ENCODE measurements at places on chromosomes 1 and 21.

DNA sequence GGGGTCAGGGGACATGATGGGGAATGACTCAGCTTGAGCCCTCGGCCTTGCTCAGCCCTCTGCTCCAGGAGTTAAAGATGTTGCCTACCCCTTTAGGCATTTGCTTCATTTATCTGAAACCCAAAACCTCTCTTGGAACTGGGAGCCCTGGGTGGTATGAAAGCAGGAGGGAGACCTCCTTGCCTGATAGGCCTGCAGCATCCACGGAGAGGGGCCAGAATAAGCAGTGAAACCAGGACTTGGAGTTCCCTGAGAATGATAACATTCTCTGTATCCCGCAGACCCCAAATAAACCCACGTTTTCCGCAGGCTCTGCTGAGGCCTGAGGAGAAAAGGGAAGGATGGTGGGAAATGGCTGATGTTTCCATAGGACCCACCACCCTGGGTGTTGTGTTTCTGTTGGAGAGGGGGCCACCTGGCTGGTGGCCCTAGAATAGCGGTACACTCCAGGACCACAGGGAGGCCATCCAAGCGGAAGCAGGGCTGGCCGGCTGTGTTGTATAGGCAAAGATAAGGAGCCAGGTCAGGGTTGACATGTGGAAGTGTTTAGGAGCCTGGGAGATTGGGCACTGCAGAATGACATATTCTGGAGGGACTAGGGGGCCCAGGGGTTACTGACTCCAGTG is 77.4 kb downstream of the FOXD2 start:
- no peak for DNase-seq

DNA sequence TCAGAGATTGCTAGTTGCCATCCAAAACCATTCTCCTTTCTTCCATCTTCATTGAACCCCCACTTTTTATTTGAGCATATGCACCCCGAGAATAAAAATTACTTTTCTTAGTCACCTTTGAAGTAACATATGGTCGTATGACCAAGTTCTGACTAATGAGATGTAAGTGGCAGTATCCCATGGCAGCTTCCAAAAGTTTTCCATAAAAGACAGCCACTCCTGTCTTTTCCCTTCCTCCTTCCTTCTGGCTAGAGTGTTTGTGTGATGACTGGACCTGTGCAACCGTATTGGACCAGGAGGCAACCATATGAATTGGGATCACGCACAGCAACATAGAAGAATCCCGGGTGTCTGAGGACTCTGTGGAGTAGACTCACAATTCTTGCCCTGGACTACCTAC is 41.1 kb upstream of the CCSAP start:
- no peak for DNase-seq

DNA sequence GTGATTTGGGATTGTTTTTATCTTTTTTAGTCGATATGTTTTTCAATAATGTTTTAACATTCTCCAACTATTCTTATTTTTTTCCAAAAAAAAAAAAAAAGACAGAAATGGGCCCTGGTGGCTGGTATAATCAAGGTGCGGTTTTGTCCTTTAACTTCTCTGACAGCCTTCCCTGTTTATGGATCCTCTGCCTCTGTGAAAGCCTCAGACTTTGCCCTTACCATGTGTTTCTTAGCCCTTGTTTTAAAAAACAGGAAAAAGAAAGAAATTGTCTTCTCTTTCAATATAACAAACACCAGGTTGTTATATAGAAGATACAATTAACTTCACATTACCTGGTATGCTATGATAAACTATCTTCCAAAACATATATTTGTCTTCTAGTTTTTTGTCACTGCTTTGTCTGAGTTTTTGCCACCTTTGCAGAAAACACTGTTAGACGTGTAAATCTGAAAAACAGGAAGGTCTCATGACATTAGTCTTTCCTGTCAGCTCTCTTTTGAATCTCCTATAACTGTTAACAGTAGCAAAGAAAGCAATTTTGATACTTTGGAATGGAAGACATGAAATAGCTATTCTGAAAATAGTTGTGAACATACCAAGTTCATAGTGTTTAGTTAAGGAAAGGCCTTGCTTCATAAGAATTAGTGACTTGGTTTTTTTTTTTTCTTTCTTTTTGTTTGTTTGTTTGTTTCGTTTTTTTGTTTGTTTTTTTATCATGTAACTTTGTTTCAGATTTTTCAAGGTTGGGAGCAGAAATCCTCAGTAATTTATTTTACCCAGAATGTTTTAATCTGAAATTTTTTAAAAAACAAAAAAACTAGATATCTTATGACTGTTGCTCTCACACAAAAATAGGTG is 31.7 kb upstream of the CACYBP start:
- peak; percentile 51 for DNase-seq

GRCh38 chr1:107550358-107550757 is 409.5 kb downstream of the NTNG1 start:
- DNase-seq = no peak

GRCh38 chr1:169472738-169473137 is 13.0 kb downstream of the SLC19A2 start:
- DNase-seq = no peak

- no peak for DNase-seq
Observed at GRCh38 chr1:228401782-228402640, 4.6 kb downstream of the TRIM11 start.

DNA sequence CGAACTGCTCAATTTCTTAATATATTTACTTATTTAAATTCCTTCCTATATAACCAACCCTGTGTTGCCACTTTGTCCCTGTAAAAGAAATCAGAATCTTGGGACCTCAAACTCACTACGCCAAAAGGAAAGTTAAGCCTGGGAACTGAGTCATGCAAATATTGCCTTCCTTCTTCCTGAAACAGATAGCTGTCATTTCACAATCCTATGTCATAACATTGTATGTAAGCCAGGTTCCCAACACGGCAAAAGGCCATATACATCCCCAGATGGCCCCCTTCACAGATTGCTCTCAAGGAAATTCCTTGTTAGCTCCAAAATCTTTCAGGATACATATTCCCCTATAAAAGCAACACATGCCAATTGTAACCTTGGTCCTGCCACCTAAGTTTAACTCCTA is 39.7 kb downstream of the C21orf91 start:
- no peak for DNase-seq

- no peak for DNase-seq
Observed at GRCh38 chr1:5645929-5646328, 346.3 kb downstream of the NPHP4 start.

DNA sequence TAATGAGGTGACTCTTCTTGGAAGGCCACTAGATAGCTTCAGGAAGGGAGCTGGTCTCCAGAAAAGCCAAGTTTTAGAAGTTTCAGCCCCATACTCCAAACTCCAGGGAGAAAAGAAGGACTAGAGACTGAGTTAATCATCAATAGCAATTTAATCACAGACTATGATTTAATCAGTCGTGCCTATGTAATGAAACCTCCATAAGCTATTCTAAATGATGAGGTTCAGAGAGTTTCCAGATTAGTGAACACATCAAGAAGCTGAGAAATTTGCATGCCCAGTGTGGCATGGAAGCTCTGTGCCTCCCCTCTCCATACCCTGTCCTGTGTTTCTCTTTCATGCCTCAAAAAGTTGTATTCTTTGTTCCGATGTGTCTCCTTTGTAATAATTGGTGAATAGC is 49.2 kb upstream of the CCDC190 start:
- DNase-seq = no peak

- DNase-seq = no peak
Observed at GRCh38 chr1:25649505-25650288, 33.1 kb downstream of the MAN1C1 start.

DNA sequence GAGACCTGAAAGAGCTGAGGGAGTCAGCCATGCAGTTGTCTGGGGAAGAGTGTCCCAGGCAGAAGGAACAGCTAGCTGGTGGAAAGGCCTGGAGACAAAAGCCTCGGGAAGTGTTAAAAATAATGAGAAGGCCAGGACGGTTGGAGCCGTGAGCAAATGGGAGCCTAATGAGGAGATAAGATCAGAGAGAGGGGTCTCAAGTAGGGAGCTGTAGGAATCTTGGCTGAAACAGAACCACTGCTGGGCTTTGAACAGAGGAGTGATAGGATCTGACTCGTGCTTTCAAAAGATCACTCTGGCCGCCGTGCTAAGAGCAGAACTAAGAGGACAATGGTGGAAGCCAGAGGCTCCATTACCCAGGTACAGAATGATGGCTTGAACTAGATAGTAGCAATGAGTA is 1.9 kb upstream of the FOXJ3 start:
- DNase-seq = no peak

DNA sequence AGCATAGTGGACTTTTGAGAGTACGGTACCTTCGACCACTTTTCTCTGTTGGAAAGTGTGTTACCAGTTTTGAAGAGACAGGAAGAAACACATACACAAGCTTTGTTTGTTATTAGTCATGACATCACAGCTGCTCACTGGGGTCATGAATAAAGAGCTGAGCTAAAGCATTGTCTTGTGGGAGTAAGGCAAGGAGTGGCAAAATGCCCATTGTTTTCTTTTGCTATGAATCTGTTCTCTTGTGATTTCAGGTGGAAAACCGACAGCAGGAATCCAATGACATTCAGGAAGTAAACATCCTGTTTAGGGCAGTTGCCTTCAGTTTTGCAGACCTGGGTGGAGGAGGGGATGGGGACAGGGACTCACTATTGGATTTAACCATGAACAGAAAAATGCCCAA is 66.2 kb downstream of the RGL1 start:
- DNase-seq = no peak

DNA sequence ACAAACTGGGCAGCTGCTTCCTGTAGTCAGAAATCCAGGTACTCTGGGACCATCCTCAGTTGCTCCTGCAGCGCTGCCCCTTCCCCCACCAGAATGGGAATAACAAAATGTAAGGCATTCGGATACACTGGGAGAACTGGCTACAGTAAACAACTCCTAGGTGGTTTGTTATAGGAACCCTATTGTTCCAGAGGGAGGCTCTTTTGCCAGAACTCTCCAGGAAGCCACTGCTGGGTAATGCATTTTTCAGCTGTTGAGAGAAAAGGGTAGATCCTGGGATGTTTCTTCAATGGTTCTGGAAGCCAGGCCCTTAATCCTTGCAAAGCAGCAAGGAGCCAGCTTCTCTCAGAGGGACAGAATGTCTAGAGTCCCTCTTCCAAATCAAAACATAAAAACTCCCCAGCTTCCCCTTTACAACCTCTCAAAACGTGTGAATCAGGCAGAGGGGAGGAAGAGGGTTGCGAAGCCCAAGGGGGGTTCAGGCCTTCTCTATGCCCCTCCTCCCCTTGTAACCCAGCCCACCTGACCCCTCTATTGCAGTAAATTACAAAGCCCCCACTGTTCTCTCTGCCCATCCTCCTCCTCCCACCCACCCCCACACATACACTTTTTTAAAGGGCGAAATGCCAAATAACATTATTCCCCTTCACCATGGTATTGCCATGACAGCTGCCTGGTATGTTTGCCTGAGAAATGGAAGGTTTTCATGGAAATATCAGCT is 29.1 kb downstream of the PLPP3 start:
- DNase-seq = no peak

DNA sequence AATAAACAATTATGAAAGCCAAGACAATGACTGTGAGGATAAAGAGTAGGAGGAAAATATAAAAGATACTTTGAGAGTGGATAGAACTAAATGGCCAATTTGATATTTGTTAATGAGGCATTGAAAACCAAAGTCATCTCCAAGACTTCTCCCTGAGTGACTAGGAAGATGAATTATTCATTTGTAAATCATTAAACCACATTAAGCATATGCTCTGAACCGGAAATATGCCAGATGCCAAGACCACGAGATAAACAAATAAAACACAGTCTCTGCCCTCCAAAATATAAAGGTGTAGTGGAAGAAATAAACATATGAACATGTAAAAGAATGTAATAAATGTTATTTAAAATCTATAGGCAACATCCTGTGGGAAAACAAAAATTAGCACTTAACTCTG is 78.8 kb downstream of the MRPL39 start:
- DNase-seq = no peak

DNA sequence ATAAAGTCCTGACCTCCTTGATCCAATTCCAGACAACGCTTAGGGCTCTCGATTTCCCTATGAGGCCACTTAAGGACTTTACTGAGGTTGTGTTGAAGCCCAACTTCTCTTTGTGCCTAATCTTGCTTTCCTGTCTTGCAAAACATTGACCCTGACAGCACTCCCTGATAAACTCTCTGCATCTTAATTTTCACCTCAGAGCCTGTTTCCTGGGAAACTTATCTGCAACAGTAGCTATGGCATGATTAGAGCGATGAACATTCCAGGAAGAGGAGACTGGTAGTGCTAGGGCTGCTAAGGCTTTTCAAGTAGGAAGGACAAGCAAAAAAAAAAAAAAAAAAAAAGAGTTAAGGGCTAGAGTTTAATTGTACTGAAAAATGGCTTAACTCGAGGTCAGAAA is 118.9 kb downstream of the RGS21 start:
- DNase-seq = no peak

- no peak for DNase-seq
Observed at GRCh38 chr1:221994274-221994698, 252.4 kb upstream of the DUSP10 start.

GRCh38 chr1:156367383-156368156 is 1.4 kb upstream of the RHBG start:
- DNase-seq = no peak

GRCh38 chr1:189962181-189962580 is 515.5 kb downstream of the BRINP3 start:
- no peak for DNase-seq

DNA sequence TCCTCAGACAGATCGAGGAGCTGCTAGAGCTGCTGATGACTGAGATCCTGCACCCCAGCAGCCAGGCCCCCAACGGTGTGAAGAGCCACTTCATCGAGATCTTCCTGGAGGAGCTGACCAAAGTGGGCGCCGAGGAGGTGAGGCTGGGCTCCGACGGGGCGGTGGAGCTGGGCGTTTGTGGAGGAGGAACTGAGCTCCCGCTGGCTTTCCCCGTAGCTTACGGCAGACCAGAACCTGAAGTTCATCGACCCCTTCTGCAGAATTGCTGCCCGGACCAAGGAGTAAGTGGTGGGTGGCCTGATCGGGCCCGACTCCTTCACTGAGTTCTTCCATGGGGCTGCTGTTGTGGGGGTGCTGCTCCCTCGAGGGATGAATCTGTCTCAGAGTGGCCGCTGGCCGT is 8.0 kb downstream of the RRP1 start:
- DNase-seq = no peak

DNA sequence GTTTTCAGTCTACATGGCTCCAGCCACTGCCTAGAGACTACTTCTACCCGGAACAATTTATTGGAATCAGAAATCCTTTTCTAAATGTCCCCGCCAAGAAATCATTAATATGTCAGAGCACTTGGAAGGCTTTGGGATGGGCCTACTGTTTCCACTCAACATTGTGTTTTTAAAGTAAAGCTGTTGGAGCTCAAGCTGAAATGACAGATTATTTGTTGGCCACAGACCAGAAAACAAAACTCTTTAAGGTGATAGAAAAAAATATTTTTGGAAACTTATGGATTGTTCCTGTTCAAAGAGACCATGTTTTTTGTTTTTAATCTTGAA is 496 bp downstream of the VPS45 start:
- no peak for DNase-seq

- DNase-seq = no peak
Observed at GRCh38 chr1:27970401-27970800, 10.6 kb downstream of the XKR8 start.

DNA sequence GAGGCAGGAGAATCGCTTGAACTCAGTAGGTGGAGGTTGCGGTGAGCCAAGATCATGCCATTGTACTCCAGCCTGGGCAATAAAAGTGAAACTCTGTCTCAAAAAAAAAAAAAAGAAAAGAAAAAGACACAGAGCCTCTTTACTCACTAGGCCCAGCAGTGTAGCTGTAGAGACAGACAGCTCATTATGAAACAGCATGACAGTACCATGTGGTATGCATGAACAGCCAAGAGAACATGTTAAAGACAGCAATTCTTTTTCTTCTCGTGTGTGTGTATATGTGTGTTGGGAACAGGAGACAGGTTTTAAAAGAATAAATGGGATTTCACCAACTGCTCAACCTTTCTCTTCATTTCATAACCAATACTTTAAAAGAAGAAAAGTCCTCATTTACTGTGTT is 118.8 kb downstream of the PIK3R3 start:
- DNase-seq = no peak

- no peak for DNase-seq
Observed at GRCh38 chr1:220917535-220918209, 38.4 kb downstream of the HLX start.

All from naive thymus-derived CD8-positive, alpha-beta T cell (primary cell).